C1 segment of cervical spinal cord (tissue), 14 donors: ENCODE measurements at places on chromosomes 2 and 18.

DNA sequence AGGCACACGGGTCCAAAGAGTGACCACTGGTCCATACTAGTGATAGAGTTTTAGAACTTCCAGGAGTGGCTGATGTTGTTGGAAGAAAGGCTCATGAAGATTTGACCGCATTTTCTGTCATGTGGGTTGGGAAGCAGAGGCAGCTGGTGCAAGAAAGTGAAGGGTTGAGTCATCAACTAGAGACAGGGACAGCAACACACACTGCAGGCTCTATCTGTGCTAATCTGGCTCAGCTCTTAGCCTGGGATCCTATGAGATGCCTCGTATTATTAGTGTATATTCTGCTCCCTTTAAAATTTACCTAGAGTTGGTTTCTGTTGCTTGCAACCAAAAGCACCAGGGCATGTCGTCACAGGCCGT lies 2.5 kb upstream of the SH3RF3 start:
- no peak for DNase-seq

- no peak for DNase-seq
Measured at GRCh38 chr18:47263430-47264307, 12.2 kb upstream of the SKOR2 start.

DNA sequence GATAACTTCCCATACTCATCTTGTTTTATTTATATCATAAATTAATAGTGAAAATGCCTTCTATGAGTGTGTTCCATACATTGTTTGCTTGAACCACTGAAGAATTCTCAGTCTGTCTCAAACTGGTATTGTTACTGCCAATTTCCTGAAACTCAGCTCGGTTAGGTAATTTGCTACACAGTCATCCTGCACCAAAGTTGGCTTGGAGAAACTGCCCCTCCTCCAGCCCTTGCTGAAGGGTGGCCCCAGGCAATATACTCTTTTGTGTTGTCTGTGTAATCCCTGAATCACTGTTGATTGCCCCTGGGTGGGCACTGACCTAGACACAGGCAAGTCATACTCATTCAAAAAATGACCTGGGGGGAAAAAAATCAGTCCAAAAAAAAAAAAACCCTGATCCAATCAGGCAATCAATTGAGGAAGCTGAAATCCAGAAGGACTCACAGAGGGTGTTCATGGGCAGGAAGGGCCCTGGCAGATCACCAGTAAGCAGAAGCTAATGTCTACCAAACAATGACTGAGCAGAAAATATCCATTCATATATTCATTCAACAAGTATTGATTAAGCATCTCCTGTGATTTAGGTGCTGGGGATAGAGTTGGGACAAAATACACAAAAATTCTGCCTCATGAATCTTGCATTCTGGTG lies 3.8 kb upstream of the SESTD1 start:
- no peak for DNase-seq

DNA sequence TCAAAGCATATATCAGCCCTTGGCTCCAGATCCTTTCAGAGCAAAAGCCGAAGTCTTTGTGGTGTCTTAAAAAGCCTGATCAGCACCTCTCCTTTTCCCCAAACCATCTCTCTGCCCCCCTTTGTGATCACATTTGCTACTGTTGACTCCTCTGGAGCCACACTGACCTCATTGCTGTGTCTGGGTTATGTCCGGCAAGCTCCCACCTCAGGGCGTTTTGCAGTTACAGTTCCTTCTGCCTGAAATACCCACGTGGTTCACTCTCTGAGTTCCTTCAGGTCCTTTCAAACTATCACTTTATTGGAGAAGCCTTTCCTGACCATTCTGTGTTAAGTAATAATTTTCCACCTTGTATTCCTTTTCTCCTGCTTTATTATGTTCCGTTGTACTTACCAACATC lies 11.8 kb downstream of the C2orf69 start:
- no peak for DNase-seq

DNA sequence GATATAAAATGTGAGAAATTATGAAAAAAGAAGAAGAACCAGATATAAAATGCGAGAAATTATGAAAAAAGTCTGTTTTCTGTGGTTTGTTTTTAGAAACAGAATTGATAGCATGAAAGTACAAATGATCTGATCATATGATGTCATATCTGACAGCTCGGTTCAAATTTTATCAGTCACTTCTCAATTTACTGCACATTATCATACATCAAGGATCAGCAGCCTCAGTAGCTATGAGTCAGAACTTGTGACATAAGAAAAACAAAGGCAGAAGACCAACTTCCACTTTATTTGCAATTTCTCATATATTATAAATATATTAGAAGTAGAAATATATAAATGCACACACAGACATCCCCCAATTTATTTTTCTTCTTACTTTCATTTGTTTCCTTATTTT lies 634.0 kb downstream of the LRP1B start:
- no peak for DNase-seq

- DNase-seq, result no peak
Measured at GRCh38 chr18:8468921-8469335, 140.3 kb upstream of the RAB12 start.

GRCh38 chr18:21955757-21956652 lies 213.4 kb upstream of the GATA6 start:
- DNase-seq, result peak; percentile 10

GRCh38 chr2:164091673-164092072 lies 355.9 kb upstream of the FIGN start:
- no peak for DNase-seq

DNA sequence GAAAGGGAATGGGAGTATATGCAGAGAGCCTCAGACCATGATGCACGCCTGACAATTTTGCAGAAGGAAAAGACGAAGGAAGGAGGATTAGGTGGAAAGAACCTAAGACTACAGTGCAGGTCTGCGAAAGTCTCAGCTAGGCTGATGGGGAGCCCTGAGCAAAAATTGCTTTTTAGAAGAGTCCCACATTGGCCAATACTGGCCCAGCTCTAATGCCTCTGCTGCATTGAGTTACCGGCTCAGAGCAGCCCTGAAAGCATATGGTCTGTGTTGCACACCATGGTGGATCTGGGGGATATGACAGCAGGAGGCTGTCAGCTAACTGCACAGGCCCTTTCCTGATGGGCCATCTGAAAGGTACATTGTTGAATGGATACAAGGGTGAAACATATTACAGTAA lies 48.3 kb upstream of the CAVIN2 start:
- DNase-seq, result no peak
